Activated naive CD8-positive, alpha-beta T cell treated with anti-CD3 and anti-CD28 coated beads for 36 hours (primary cell): ENCODE measurements at places on chromosomes 4 and X. TPM values are rescaled to one million over a fixed set of nuclear protein-coding genes. Genes with fewer than 3 reads are reported as not detected.

TXK gene
- total RNA-seq: 13.3 TPM

STAP1 gene
- 6.3 TPM for total RNA-seq

GPM6B gene
- total RNA-seq: not detected

MAOA gene
- total RNA-seq: 0.60 TPM

DDX60 gene
- total RNA-seq: 22.7 TPM

DCAF4L1 gene
- total RNA-seq: 0.27 TPM

VGLL1 gene
- total RNA-seq: not detected

TKTL1 gene
- total RNA-seq: 1.1 TPM

XAGE1A gene
- total RNA-seq: not detected

HOPX gene
- 16.5 TPM for total RNA-seq

DGAT2L6 gene
- not detected for total RNA-seq

SLC6A14 gene
- total RNA-seq: not detected

CFP gene
- 0.90 TPM for total RNA-seq

CPE gene
- not detected for total RNA-seq

CSN1S1 gene
- total RNA-seq: not detected

SPANXA1 gene
- total RNA-seq: not detected

OTC gene
- not detected for total RNA-seq

TMEM150C gene
- total RNA-seq: not detected

PLXNB3 gene
- total RNA-seq: 4.2 TPM

BANK1 gene
- total RNA-seq: 1.3 TPM

PHOX2B gene
- not detected for total RNA-seq

PLS3 gene
- 1.6 TPM for total RNA-seq

CT47C1 gene
- not detected for total RNA-seq

PCDH7 gene
- total RNA-seq: not detected

CXorf49 gene
- not detected for total RNA-seq

HTN3 gene
- total RNA-seq: not detected

FAM184B gene
- not detected for total RNA-seq

JCHAIN gene
- not detected for total RNA-seq

SCRG1 gene
- total RNA-seq: not detected

CACNA1F gene
- total RNA-seq: 0.72 TPM

MGARP gene
- 0.38 TPM for total RNA-seq

DCHS2 gene
- total RNA-seq: not detected

PRR32 gene
- total RNA-seq: not detected
